Stimulated activated CD4-positive, alpha-beta T cell treated with anti-CD3 and anti-CD28 coated beads, Interleukin-4, amount 100 ng/mL, for 4 hours (primary cell): ENCODE measurements at places on chromosomes 1 and 21.

DNA sequence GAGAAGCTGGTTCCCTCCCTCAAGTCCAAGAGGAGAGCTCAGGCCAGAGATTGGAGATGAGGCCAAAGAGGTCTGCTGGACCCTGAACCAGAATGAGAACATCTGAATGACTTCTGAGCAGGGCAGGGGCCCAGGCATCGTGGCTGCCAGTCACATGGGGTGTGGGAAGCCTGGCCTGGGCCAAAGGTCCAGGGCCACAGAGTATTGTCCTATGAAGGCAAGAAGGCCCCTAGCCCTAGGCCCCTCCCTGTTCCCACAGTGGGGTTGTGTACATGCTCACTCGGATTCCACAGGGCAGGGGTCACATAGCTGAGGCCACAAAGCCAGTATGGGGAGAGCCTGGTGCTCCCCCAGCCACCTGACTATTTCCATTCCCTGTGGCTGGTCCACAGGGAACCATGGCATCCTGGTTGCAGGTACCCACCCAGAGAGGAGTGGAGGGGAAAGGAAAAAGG is 18.5 kb upstream of the SLC1A7 start:
- no peak for DNase-seq

DNA sequence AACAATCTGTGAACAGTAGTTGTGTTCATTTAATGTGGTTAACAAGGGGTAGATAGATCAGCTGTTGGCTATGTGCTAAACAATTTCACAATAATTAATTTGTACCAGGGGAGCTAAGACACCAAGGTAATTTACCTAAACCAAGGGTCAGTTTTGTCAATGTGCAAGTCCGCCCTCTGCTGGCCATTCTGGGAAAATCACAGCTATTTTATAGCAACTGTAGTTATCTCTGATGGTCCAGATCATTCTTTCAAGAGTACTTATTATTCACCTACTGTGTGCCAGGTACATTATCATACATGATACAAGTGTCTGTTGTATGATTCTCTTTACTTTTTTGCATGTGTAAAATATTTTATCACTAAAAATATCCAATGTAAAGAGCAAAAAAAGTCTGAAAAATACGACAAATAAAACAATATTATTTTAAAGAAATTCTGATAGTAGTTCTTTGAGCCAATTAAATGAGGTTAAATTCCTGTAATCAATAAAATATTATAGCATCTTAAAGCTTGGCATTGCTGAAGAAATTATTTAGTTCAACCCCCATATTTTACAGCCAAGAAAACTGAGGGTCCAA is 312.3 kb upstream of the FAM78B start:
- peak; percentile 39 for DNase-seq

DNA sequence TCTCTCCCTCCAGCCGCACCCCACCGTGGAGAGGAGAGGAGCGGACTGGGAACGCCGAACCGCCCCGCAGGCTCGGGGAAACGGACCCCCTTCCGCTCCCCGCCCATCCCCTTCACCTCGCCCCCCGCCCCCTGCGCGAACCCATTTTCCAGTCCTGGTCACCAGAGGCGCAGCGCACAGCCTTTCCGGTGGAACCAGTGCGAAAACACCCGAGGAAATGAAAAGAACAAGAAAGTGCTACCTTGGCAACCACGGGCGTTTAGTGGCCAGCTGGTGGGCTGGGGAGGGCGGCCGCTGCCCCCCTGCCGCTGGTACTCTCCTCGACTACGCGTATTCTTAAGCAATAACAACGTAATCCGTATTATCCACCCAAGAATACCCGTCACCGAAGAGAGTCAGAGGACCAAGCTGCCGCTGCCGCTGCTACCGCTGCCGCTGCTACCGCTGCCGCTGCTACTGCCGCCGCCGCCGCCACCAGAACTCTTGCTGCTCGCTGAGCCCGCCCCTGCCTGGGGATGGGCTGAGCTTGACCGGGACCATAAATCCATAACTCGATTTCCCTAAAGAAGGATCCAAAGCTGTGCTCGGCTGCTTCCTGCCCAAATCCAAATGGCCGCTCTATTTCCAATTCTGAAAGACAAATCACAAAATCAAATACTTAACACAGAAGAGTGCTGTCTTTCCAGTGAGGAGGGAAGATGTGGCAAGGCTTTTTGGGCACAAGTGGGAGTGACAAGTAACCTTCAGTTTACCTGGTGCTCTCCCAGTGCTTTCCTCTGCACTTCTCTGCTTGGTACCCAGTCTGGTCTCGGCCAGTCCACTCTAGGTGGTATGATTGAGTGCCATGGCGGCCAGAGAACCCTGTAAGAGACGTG is 125.2 kb upstream of the DPYD start:
- DNase-seq = peak; percentile 14

- no peak for DNase-seq
Measured at GRCh38 chr21:24869862-24870261, 737.4 kb downstream of the MRPL39 start.

GRCh38 chr1:31793086-31793485 is 22.7 kb downstream of the SPOCD1 start:
- no peak for DNase-seq

GRCh38 chr1:12406211-12407021 is 176.6 kb downstream of the VPS13D start:
- no peak for DNase-seq
